ENCODE measurements at places on chromosomes 5 and 9.
A peak's percentile ranks its signal among the peaks of the same experiment; 100 is the strongest.

- no peak for DNase-seq
Observed at GRCh38 chr9:115495052-115495635, 377.2 kb upstream of the TNC start.

DNA sequence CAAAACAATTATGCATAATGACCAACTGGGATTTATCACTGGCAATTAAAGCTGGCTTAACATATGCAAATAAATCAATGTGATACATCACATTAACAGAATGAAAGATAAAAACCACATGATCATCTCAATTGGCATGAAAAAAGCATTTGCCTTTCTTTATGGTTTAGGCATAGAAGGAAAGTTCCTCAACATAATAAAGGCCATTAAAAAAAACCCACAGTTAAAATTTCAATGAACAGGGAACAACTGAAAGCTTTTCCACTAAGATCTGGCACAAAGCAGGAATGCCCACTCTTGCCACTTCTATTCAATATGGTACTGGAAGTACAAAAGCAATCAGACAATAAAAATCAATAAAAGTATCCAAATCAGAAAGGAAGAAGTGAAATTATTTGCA lies 151.2 kb upstream of the CD180 start:
- no peak for DNase-seq

DNA sequence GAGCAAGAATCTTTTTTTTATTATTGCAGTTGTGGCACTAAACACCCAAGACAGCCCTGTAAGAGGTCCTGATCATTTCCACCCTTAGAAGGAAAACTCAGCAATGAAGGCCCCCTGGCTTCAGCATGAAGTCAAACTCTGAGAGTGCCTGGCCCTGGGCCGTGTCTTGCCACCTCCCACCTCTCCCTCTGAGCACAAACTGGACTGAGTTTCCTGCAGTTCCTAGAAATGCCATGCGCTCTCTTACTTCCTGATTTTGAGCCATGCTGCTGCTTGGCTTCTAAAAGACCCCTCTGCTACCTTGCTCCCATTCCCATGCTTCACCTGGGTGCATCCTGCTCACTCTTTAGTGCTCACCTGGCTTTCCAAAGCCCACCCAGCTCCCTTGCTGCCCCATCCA lies 140.4 kb upstream of the KLF9 start:
- no peak for DNase-seq

- no peak for DNase-seq
Observed at GRCh38 chr5:36882250-36882649, 5.7 kb downstream of the NIPBL start.

GRCh38 chr9:16461137-16461840 lies 409.2 kb downstream of the BNC2 start:
- peak; percentile 44 for DNase-seq

GRCh38 chr5:12413585-12413984 lies 509.3 kb upstream of the CTNND2 start:
- no peak for DNase-seq

GRCh38 chr5:145161391-145161790 lies 673.8 kb downstream of the PRELID2 start:
- DNase-seq, result no peak

GRCh38 chr9:131880833-131881583 lies 141.1 kb upstream of the RAPGEF1 start:
- DNase-seq, result no peak

DNA sequence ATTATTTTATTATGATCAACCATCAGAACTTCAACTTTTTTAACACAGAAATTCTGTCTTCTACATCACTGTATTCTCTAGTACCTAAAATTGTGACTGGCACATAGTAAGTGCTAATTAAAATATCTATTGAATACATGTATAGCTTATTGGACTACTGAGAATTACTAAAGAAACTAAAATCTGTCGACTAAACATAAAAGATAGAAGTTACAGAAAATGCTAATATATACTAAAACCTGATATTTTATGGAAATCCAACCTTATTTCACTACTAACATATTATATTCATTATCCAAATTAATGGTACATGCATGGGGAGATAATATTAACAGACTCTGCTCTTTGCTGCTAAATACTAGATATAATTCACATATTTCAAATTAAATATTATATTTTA lies 153.6 kb downstream of the DTWD2 start:
- DNase-seq, result no peak

- DNase-seq, result no peak
Observed at GRCh38 chr9:123527981-123528380, 172.0 kb downstream of the CRB2 start.
